ENCODE measurements at places on chromosomes 7 and 10. TPM values are rescaled to one million over a fixed set of nuclear protein-coding genes. Genes with fewer than 3 reads are reported as not detected.
A peak's percentile ranks its signal among the peaks of the same experiment; 100 is the strongest.

Gene HSPB1
- 1.2 TPM for total RNA-seq

Gene ARF5
- total RNA-seq: 116 TPM

Gene SOSTDC1
- total RNA-seq: not detected

Gene GTF2IRD1
- total RNA-seq: 10.5 TPM

DNA sequence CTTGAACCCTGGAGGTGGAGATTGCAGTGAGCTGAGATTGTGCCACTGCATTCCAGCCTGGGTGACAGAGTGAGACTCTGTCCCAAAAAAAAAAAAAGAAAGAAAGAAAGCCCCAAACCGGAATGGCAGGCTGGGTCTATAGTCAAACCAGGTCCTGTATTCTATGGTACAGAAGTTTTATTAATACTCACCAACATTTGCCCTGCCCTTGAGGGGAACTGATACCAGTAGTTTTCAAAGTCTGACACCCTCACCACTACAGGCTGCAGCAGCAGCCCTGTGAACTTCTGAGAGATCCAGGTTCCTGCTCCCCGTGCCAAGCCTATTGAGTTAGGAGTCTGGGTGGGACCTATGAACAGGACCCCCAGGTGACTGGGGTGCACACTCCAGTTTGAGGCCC lies 80.6 kb downstream of the RGS10 start:
- no peak for DNase-seq

GRCh38 chr7:158023681-158024350 lies 563.8 kb downstream of the PTPRN2 start:
- no peak for DNase-seq

DNA sequence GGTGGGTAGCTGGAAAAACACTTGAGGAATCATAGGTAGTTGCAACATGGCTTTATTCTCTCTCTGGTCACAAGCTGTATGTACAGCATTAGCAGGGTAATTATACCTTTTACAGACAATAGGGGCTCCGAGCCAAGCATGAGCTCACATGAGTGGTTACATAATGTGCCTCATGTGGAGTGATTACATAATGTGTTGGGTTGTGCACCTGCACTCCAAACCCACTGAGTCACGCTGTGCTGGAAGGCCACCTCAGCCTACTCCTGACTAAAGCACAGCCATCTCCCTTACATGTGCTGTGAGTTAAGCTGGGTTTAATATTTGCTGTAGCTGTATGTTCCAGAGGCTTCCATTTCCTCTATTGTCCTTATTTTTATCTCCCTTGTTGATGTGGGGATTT lies 348.7 kb upstream of the SEMA3C start:
- peak; percentile 85 for DNase-seq

DNA sequence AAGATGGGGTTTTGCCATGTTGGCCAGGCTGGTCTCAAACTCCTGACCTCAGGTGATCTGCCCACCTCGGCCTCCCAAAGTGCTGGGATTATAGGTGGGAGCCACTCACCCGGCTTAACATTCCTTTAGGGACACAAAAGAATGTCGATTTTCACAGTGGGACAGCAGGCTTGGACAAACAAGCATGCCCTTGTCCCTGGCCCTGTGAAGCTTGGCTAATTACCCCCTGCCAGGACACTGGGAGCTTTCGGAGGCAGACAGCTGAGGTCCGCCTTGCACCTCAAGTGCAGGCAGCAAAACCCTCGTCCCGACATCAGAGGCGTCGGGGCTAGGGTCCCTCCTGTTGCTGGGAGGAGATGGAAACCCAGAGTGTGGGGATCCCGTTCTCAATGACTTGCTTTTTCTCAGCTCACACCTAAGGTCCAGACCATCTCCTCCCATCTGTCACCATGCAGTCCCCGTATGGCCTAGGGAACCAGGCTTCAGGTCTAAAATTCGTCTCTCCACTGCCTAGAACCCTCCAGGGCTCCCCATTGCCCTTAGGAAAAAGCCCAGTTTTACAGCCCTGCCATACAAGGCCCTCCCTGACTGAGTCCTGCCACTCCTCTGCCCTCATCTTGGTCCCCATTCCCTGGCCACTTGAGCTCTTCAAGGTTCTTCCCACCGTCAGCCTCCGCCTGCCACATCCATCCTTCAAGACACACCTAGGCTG lies 6.3 kb upstream of the CLIP2 start:
- DNase-seq: no peak

DNA sequence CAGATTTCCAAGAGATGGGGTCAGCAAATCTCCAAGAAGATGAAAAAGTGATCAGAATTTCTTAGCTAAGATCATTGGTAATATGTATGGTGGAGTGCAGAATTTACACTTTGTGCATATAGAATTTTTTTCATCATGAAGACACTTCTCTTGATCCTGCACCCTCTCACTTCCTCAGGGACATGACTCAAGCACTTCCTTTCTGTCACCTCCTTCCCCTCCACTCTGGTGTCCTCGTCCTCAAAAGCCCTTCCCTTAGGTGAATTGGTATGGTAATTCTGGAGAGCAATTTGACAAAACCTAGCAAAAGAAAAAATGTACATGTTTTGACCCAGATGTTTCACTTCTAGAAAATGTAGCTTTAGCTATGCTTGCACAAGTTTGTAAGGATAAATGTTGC lies 18.1 kb downstream of the CALN1 start:
- DNase-seq: no peak

DNA sequence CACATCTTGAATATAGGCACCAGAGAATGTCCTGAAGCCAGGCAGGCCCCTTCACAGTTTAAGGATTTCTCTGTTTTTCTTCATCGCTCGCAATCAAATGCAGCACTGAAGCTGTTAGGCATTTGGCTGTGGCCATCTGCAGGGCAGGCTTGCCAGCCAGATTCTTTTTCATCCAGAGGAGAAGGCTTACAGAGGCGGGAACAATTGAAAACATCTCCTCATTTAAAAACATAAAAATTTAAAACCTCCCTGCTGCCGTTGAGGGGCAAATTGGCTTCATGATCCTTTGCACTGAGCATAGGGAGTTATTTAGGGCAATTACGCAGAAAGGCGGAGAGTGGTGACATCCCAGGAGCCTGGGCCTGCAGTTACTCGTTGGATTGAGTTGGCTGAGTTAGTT lies 500.0 kb downstream of the TYW1 start:
- DNase-seq: no peak

GRCh38 chr7:127751490-127752448 lies 99.8 kb downstream of the SND1 start:
- no peak for DNase-seq

- no peak for DNase-seq
Observed at GRCh38 chr7:42886129-42886528, 25.7 kb downstream of the C7orf25 start.
